Hematopoietic multipotent progenitor cell (in vitro differentiated cells): ENCODE measurements at places on chromosomes 6 and 20.

DNA sequence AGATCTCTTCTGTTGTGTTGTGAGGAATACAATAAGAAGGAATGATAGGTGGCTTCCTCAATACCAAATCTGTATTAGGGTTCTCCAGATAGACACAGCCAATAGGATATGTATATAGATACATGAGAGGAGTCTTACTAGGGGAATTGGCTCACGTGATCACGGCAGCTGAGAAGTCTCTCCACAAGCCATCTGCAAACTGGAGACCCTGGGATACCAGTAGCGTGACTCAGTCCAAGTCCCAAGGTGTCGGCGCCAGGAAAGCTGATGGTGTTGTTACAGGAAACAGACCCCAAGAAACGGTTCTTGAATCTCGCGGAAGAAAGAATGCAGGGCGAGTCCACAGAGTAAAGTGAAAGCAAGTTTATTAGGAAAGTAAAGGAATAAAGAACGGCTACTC is 61.4 kb downstream of the SYTL3 start:
- DNase-seq = no peak

- no peak for DNase-seq
Measured at GRCh38 chr20:37673444-37673843, 20.4 kb upstream of the CTNNBL1 start.

- no peak for DNase-seq
Measured at GRCh38 chr6:72769459-72770125, 147.7 kb downstream of the KCNQ5 start.

GRCh38 chr6:132741281-132741680 is 16.4 kb downstream of the VNN2 start:
- no peak for DNase-seq

DNA sequence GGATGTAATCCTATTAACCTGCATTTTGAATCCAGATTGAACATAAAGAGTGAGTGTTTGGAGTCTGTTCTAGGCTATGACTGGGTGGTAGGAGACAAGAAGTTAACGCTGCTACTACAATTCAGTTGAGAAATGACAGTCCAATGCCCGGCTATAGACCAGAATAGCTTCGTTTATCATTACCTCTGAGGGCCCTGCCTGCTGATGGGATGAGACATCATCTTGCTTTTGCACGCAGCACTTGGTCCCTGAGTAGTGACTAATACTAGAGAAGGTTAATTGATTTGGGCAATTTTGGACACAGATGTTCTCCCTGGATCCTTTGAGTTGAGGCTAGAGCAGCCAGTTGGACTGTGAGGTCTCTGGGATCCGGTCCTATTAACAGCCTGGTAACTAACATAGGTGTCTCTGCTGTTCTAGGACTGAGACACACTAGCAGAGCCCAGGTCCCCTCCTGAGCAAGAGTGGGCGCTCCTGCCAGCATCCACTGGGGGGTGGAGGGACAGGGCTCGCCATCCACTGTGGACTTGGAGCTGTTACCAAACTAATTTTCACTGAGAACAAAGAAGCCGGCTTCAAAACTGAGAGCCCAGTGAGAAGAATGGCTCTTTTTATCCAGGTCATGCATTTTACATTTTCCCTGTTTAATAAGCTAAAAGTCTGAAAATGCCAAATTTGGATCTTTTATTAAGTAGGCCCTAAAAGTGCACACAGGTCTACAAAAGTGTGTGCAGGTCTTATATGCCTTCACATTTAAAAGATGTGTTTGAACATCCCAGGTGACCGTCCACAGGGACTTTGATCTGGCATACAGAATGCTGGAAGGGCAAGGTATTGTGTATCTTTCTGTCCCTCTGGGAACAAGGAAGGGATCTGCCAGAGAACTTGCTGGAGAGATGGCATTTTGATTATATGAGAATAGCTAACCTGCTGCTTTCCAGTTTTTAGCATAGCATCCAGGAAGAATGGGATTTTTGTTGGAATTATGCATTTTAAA is 212.5 kb downstream of the CDH4 start:
- DNase-seq = no peak

- DNase-seq = no peak
Measured at GRCh38 chr6:137332637-137333280, 113.6 kb upstream of the IFNGR1 start.

- DNase-seq = no peak
Measured at GRCh38 chr6:52635049-52635577, 35.8 kb upstream of the TMEM14A start.

GRCh38 chr6:36268478-36269275 is 1.2 kb upstream of the PNPLA1 start:
- DNase-seq = no peak

DNA sequence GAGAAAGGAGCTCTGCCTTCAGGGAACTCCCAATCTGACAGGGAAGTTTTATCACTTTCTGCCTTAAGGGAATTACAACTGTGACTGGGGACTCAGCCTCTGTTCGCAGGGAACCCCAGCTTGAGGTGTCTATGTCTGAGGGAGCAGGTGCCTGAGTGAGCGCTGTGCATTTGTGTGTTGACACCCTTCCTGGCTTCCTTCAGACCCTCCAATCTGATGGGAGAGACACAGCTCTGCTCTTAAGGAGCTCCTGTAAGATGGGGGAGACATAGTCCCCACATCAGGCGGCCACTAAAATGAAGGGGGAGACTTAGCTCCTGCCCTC is 62.3 kb downstream of the MRPL14 start:
- DNase-seq = no peak

DNA sequence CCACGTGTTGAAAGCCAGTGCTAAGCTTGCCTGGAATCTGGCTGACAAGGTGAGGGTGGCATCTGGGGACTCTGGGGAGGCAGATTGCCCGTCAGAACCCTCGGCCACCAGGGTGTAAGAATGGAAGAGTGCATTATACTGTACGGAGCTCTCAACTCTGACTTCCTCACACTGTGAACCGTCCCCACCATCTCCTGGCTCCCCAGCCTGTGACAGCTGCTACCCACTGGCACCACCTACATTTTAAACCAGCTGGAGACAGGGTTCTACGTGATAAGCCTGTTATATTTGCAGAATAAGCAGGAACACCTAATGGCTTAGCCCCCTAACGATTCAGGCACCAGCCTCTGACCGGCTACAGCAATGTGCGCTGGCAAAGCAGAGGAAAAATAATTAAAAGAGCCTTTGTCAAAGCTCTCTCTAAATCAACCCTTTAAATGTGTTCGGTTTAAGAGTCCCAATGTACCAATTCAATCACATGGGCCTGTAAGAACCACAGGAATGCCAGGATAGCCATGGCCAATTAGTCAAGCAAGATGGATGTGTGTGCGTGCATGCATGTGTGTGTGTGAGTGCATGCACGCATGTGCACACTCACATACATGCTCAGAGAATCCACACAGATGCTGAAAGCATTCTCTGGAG is 89.1 kb upstream of the TAB2 start:
- DNase-seq = no peak

- no peak for DNase-seq
Measured at GRCh38 chr20:17205084-17205813, 21.6 kb upstream of the PCSK2 start.

DNA sequence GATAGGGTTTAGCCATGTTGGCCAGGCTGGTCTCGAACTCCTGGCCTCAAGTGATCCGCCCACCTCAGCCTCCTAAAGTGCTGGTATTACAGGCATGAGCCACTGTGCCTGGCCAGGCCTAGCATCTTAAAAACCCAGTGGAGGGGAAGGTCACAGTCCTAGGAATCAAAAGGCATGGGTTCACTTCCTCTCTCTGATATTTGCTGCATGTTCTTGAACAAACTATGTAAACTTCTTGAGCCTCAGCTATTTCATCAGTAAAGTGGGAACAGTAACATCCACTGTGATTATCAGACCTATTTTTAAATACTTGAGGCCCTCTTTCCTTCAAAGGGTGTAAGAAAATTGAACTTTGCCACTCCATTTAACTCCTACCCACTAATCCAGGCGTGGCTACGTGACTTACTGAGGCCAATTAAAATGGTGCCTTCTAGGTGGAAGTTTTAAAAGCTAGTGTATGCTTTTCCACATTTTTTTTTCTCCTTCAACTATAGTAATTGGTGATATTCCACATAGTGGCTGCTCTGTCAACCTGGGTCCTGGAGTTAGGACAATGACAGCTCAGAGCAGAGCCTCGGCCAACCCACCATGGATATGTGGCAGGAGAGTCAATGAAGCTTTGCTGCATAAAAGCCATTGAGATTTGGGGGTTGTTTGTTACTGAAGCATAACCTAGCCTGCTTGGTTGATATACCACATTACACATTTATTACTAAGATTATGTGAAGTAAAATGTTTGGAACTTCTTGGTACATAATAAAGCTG is 32.2 kb upstream of the IER3 start:
- no peak for DNase-seq

DNA sequence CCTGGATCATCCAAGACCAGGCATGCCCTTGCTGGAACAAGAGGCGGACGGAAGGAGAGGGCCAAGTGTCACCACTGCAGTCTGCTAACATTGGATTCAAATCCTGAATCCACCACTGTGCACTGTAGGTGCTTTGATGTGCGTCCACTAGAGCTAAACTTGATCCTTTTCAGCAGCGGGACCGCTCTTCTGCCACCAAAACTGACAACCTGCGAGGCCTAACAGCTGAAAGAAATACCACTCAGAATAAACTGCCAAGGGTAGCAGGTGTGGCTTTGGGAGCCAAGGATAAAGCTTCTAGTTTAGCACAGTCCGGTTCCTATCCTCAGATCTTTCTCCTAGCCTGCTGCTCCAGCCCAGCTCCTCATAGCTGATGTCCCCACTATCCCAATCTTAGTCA is 108.0 kb downstream of the ATXN1 start:
- DNase-seq = no peak

- no peak for DNase-seq
Measured at GRCh38 chr6:36938536-36938935, 16.0 kb upstream of the PI16 start.

GRCh38 chr20:21074605-21075336 is 31.4 kb downstream of the LINC00237 start:
- DNase-seq = no peak

DNA sequence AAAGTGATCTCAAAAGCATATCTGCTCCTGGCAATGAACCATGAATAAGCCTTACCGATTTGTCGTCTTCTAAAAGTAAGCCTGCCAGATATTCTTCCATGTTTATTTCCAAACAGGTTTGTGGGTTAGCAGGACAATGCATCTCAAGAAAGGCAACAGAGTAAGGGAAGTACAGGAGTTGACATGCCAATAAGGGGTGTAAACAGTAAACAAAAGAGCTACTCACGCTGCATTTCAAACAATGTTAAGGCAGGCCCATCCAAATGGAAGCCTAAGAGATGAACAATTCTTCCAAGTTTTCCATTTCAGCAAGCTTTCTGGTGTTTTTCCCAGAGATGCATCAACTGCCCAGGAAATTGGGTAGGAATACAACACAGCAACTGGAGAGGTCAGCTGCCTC is 27.8 kb upstream of the CRIP3 start:
- DNase-seq = no peak

GRCh38 chr20:53513489-53514298 is 79.9 kb downstream of the ZNF217 start:
- DNase-seq = no peak

DNA sequence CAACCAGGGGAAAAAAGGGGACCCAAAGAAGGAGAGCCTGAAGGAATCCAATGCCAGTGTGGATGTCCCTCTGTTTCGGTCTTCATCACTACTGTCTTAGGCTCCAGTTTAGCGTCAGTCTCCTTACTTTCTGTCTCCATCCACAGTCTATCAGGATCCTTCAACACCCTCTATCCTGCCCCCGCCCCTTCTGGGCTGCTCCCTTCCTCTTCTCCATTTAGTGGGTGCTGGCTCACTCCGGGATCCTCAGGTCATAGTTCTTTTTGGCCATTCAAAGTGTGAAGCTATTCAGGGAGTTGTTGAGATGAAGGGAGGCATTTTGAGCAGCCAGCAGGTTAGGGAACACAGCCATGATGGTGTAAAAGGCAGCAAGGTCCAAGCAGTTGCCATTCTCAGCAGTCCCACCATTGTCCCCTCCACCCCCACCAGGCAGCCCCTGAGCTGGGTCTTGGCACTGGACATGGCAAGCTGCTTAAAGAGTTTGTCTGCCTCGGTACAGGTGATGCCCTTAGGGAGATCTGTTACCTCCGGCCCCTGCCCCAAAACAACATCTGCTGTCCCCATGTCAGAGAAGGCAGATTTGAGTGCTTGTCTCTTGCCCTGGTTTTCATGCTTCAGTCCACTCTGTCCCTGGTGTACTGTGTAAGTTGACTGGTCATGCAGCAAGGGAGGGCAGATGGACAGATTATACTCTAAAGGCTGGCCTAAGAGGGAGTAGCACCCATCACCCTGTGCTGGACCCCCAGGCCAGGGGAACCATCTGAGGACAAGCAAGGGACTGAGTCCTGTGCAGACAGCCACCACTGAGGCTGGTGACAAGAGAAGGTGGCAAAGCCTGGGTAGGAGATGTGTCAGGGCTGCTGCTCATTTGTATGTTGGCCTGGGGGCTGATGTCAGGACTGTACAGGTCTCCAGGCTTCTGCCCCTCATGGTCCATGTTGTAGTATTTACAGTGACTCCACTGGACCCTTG is 842.0 kb downstream of the HACE1 start:
- no peak for DNase-seq

DNA sequence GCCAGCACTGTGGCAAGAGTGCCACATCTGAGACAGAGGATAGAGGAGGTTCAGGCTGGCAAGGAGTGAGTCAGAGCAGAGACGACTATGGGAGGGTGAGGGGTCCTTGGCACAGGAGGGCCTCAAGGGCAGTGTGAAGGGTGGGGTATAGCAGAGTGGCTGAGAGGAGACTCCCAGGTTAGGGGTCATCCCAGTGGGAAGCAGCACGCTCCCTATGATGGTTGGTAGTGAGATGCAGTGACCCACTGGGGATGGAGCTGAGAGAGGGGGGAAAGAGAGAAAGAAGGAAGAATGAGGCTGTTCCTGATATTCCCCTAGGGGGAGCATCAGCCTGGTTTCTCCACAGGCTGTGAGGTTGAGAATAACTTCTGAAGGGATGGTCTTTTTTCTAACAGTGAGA is 97.3 kb downstream of the INSM1 start:
- DNase-seq = no peak

GRCh38 chr6:99013661-99014060 is 65.9 kb upstream of the FBXL4 start:
- no peak for DNase-seq

- DNase-seq = peak; percentile 43
Measured at GRCh38 chr6:152124429-152125074, 317.1 kb downstream of the ESR1 start.
